Activated CD4-positive, alpha-beta memory T cell treated with anti-CD3 and anti-CD28 coated beads for 36 hours (primary cell): ENCODE measurements at places on chromosomes 5 and 9. TPM values are rescaled to one million over a fixed set of nuclear protein-coding genes. Genes with fewer than 3 reads are reported as not detected.

- no peak for DNase-seq
Measured at GRCh38 chr5:74074111-74074510, 448.1 kb downstream of the ARHGEF28 start.

- DNase-seq: no peak
Measured at GRCh38 chr9:127166111-127166510, 43.7 kb upstream of the ANGPTL2 start.

DNA sequence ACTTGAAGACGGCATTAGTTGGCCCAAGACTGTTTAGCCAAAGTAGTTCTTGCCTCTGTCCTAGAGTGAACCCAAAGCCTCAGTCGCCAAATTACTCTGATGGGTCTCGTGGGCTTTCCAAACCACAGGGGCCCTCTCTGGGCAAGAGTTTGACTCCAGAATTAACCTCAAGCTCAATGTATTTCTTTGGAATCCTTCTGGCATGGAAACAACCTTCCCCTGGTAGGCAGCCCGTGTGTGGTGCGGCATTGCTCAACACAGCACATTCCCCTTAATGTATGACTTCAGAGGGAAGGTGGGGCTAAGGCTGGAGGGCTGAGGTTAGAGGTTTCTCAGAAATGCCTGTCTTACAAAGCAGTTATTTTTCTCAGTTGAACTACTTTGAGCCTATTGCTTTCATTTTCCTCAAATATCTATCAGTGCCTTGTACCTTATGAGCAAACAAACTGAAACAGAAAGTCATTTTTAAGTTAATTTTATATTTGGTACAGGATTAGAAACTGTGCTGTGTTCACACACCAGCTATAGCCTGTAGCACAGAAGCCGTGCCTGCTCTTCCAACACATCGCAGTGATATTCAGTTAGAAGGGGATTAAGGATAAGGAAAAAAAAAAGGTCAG is 123.9 kb upstream of the HAPLN1 start:
- peak; percentile 17 for DNase-seq

DNA sequence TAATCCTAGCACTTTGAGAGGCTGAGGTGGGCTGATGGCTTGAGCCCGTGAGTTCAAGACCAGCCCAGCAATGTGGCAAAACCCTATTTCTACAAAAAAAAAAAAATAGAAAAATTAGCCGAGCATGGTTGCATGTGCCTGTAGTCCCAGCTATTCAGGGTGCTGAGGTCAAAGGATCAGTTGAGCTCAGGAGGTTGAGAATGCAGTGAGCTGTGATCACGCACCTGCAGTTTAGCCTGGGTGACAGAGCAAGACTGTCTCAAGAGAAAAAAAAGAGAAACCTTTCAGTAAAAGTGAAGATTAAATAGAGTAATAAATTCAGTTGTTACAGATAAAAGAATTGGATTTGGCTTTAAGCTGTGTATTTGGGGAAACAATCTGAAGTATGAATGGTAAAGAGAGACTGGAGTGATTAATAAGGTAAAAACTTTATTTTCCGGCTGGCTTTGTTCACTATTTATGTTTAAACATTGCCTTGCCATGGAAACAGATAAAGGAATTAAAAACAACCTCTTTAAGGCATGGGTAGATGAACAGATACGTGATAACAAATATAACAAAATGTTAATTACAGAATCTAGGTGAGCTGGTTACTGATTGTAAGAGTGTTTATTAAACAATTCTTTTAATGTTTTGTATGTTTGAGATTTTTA is 56.0 kb upstream of the PCAT7 start:
- no peak for DNase-seq

- DNase-seq: no peak
Measured at GRCh38 chr5:133382661-133383579, 229.4 kb downstream of the FSTL4 start.

GRCh38 chr9:126233913-126234525 is 92.6 kb upstream of the MVB12B start:
- no peak for DNase-seq

- DNase-seq: no peak
Measured at GRCh38 chr5:136123236-136123768, 9.3 kb upstream of the SMAD5 start.

The TNFSF8 gene
- total RNA-seq: 37.9 TPM

The ADAMTS6 gene
- total RNA-seq: 0.45 TPM
